ENCODE measurements at places on chromosomes 1 and 21. TPM values are rescaled to one million over a fixed set of nuclear protein-coding genes. Genes with fewer than 3 reads are reported as not detected.

Gene EDARADD
- total RNA-seq: 3.8 TPM

Gene KCND3
- total RNA-seq: 3.5 TPM

Gene PWP2
- 1.4 TPM for total RNA-seq

Gene TAF12
- total RNA-seq: 36.5 TPM

Gene TEX38
- not detected for total RNA-seq

DNA sequence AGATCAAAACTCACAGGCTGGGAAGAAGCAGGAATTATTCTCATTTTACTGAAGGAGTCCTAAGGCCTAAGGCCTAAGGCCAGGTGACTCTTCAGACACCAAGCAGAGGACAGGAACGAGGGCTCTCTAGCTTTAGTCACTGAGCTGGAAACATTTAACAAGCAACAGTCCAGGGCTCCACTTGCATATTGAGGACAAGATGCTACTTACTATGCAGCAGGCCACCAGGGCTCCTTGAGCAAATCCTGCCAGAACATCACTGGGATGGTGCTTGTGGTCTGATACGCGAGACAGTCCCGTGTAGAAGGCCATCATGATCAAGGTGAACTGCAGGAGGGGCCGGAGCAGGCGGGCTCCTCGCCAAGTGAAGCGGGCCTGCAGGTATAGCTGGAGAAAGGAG is 67.6 kb downstream of the PLPP3 start:
- no peak for DNase-seq

DNA sequence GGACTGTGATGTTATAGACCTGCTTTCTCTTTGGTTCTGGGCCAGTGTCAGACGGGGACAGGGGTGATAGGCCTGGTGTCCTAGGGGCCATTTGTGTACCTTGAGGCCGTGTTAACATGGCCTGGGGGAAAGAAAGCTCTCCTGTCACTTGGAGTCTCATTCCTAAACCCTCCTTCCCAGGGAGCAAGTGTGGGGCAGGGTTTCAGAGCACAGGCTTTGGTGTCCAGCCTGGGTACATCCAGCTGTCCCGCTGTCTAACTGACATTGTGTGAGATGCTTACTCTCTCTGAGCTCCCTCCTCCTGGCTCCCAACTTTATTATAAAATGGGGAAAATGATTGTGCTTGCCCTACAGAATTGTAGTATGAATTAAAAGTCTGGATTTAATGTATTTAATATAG is 32.6 kb upstream of the EPHA8 start:
- DNase-seq: peak; percentile 62

DNA sequence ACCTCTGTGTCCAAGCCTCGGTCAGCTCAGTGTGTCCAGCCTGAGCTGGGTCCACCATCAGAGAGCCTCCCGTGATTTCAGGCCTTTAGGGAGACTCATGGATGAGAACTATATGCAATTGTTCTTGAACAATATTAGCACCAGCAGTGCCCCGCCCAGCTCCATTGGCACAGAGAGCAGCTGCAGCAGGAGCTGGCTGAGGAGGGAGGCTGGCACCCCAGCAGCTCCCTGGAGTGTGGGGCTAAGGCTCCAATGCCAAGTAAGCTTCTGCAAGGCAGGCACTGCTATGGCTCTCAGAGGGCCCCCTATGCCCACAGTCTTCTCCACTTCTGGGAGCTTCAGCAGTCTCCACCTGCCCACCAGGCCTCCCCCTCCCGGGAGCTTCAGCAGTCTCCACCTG is 593.3 kb downstream of the MATN1 start:
- no peak for DNase-seq

- DNase-seq: no peak
These were observed 24.1 kb upstream of the LBR start for GRCh38 chr1:225451840-225452515.

DNA sequence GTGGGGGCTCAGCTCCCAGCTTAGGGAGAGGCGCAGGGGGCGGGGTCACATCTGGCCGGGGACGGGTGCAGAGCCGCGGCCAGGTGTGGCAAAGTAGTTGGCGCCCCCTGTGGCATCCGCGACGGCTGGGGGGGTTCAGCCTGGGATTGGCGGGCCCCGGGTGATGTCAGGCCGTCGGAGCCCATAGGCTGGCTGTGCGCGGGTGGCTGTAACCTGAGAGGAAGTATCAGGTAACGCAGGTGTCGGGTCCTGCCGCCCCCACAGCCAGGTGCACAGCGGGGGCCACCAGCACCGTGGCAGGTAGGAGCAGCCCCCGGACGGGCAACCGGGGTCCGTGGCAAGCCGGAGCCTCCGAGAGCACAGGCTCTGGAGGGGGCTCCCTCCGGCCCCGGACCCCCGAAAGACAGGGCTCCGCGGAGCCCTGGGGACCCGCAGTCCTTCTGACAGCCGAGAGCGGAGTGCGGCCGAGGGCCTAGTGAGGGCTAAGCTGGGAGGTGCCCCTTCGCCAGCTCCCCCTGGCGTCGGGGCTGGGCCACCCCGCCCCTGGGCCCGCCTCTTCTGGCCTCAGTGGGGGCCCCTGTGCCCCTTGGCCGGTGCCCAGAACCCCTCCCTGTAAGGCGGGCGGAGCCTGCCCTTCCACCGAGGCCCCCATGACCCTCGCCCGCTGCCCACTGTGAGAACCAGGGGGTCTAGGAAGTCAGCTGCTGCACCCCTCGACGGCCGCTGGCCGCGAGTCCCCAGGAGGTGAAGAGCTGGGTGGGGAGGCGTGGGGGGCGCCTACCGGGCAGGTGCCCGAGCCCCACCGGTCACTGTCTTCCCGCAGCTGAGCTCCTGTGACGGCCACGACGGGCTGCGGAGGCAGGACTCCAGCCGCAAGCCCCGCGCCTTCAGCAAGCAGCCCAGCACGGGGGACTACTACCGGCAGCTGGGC is 17.9 kb downstream of the TNFRSF25 start:
- no peak for DNase-seq

DNA sequence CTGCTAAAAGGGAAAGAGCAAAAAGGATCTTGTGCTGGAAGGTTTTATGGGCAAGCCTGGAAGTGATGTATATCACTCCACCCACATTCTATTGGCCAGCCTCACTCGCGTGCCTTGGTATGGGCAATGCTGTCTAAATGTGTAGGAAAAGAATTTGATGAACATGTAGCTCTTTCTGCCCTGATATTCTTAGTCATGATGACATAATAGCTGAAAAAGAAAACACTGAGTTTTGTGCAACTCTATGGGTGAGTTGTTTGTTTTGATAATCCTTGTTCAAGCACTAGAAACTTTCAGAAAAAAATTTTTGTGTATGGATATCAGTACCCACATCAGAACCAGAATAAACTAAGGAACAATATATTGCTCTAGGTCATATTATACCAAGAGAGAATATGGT is 231.5 kb upstream of the ST6GALNAC5 start:
- DNase-seq: no peak

GRCh38 chr1:78038071-78038470 is 7.7 kb upstream of the GIPC2 start:
- DNase-seq: no peak

DNA sequence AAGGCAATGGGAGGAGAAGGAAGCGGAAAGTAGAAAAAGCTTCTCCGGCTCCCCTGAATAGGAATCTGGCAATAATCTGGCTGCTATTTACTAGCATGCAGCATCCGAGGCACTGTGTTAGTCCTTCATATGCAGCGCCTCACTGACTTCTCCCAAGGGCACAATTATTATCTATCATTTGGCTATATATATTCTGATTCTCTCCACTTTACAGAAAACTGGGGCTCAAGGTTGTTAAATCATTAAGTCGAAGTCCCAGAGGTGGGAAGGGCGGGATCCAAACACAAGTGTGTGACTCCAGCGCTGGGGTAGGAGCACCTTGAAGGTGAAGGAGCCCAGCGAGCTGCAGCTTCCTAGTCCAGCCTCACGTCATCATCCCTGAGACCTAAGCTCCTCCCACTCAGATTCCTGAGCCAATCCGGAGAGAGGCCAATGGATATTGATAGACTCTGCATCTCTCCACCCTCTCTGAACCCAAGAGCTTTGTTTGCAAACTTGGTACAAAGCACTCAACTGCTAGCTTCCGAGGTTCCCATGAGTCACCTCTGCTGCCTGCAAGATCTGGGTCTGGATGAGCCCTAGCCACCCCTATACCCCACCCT is 16.6 kb upstream of the EYA3 start:
- DNase-seq: peak; percentile 62

DNA sequence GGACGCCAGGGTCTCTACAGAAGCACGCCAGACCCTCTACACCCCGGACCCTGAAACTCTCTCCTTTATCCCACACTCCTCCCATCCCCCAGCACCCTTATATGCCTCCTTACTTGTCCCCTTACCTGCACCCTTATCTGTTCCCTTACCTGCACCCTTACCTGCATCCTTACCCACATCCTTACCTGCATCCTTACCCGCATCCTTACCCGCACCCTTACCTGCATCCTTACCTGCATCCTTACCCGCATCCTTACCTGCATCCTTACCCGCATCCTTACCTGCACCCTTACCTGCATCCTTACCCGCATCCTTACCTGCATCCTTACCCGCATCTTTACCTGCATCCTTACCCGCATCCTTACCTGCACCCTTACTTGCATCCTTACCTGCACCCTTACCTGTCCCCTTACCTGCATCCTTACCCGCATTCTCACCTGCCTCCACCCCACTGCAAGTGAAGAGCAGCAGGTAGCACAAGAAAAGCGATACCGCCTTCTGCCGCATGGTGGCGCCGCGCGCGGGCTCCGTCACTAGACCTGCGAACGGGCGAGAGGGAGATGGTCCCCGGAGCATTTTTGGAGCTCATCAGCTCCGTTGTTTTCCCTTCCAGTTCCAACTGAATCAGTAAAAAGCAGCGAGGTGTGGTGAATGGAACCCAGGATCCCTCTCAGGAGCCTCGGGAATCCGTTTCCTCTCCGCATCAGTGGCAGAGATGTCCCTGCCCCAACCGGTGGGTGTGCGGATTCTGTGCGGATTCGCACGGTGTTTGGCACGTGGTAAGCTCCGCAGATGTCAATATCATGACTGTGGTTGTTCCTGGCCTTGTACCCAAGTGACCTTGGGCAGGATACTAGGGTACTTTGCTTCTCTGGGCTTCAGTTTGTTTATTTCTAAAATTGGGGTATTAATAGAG is 2.9 kb downstream of the IFI6 start:
- DNase-seq: peak; percentile 79

- DNase-seq: peak; percentile 26
These were observed 7.2 kb downstream of the ATP1B1 start for GRCh38 chr1:169113613-169114119.

DNA sequence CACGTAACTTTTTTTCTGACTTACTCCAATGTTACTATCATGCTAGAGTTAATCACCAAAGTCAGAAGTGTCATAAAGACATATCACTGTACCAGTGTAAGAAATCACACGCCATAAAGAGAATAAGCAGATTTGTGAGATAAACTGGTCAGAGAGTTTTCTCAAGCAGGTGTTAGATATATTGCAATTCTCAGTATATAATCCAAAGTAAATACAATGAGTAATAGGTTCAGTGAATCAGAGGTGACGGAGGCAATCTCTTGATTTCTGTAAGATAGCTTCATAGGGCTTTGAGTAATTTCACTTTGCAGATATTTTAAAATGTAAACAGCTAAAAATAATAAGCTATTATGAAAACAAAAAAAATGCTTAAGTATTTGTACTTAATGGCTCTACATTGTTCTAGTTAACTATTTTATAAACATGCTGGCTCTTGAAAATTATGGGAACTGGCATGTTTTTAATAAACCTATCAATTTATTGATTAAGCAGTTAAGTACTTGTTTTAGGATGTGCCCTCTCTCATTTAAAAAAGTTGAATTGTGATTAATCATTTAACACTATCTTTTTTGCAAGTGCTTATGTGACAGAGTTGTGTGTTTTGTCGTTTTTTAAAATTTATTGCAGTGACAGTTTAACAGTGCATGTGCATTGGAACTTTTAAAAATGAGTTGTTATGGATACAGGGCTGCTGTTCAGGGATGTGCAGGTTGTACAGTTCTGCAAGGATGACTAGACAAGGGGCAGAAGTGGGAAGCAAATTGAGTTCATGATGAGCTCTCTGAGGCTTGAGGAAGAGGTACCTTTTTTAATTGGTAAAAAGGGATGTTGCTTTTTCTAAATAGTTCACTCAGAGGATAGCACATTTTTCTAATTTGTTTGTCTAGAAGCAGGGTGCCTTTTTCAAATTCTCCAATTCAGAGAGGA is 119.1 kb downstream of the USP25 start:
- DNase-seq: no peak

DNA sequence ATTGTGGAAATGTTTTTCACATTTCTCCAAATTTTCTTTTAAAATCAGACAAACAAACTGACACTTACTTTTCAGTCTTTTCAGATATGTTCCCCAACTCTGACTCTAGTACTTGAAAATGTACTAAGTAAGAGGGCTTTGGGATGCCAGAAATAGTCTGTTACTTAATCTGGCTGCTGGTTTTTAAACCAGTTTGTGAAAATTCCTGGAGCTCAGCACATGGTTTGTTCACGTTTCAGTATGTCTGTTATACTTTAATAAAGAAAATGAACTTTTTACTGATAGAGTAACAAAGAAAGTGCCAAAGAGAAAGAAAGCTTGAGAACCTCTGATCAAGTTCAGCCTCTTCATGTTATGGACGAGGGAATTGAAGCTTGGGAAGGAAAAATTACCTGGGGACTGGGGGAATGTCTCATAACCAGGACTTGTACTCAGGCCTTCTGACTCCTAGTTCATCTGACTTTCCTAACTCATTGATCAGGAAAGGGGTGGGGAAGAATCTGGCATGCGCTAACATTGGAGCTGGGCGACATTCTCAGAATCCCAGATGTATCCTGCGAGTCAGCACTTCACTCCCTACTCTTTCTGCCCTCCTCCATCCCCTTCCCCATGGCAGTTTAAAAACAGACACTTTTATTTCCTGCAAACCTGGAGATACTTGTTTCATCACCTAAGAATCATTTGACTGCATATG is 30.8 kb upstream of the DNAJC6 start:
- no peak for DNase-seq

GRCh38 chr1:43227143-43227764 is 42.5 kb upstream of the TMEM125 start:
- DNase-seq: peak; percentile 91

- DNase-seq: no peak
These were observed 6.1 kb downstream of the SNAP47 start for GRCh38 chr1:227741166-227741870.

Data from SJCRH30 (cell line).